ENCODE measurements at places on chromosomes 1 and 21. TPM values are rescaled to one million over a fixed set of nuclear protein-coding genes. Genes with fewer than 3 reads are reported as not detected.
A peak's percentile ranks its signal among the peaks of the same experiment; 100 is the strongest.

Gene LIN9
- total RNA-seq: 34.4 TPM

Gene TFF2
- total RNA-seq: not detected

Gene MARK1
- 12.1 TPM for total RNA-seq

Gene LRRC53
- total RNA-seq: not detected

DNA sequence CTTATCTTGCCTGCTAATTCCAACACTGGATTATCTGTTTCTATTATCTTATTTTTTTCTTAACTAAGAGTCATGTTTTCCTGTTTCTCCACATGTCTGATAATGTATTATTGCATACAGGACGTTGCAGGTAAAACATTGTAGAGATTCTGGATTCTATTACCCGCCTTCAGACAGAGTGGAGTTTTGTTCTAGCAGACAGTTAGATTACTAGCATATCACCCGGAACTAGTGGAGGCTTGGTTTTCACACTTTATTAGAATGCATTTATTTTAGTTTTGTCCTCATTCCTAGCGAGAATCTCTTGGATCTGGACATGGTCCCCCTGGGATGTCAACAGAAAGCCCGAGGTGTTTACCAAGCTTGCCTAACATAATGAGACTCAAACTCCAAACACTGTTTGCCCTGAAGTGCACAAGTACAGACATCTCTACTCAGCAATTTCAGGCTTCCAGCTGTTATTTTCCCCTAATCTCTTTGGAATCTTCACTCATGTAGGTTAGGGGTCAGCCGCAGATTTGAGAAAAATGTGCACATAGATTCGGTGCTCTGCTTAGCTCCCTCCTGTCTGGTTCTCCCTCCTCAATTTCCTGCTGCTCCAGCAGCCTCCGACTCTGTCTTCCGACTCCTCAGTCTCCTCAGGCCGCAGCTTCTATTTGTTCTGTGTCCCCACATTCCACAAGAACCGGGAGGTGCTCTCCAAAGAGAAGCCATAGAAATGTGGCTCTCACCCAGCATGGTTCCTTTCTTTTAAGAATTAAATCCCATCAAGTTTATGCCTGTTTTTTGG is 36.8 kb upstream of the PTPRF start:
- no peaks in the 10 kb centered on the region for H3K27me3 ChIP-seq
- peaks cover 8% of the 10 kb centered on the region for H3K4me1 ChIP-seq
- no peak overlapping the region for H3K27ac ChIP-seq
- no peak overlapping the region for H3K4me3 ChIP-seq

DNA sequence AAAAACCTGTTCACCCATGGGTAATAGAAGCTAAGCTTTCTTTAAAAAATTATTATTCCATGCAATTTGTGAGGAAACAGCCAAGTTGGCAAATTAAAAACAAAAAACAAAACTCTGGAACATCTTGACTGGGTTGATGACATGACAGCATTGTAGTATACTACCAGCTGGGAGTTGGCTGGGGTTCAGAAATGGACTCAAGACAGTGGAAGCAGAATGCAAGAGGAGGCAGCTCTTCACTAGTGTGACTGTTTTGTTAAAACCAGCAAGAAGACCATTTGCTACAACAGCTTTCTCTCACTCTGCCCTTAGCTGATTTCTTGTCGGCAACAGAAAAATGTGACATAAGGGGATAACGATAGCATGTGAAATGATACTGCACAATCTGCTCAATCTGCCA is 1298.9 kb upstream of the ADGRL4 start:
- H3K27me3 ChIP-seq: no peaks in the 10 kb centered on the region
- no peak overlapping the region for H3K27ac ChIP-seq
- H3K4me1 ChIP-seq: peaks cover 2% of the 10 kb centered on the region
- no peaks in the 10 kb centered on the region for H3K36me3 ChIP-seq
- no peak for DNase-seq
- no peak overlapping the region for H3K4me3 ChIP-seq

- H3K4me1 ChIP-seq: no peaks in the 10 kb centered on the region
- H3K36me3 ChIP-seq: peaks cover 26% of the 10 kb centered on the region
- H3K27me3 ChIP-seq: no peaks in the 10 kb centered on the region
- DNase-seq: no peak
Measured at GRCh38 chr1:56696663-56697062, 51.5 kb downstream of the PRKAA2 start.

DNA sequence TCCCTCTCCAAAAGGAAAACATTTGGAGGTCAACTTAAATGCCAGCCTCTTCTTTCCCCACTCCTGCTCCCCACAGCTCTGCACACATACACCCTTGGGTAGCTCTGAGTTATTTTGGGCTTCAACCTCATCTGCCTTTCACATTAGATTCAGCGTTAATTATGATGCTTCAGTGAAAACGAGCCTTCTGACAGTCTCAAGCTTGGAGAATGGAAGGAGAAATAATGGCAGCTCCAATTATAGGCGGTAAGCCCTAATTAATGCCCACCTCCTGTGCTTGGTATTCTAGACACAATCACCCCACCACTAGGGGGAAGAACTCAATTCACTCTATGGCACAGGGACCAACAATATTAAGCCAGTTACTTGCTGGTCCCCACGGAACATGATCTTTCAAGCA is 397.9 kb downstream of the BRINP2 start:
- DNase-seq: peak; percentile 65
- no peak overlapping the region for H3K4me3 ChIP-seq
- peaks cover 10% of the 10 kb centered on the region for H3K4me1 ChIP-seq
- no peaks in the 10 kb centered on the region for H3K27me3 ChIP-seq

GRCh38 chr1:45843474-45843905 is 40.1 kb downstream of the MAST2 start:
- H3K4me1 ChIP-seq: peaks cover 5% of the 10 kb centered on the region
- H3K4me3 ChIP-seq: no peak overlapping the region
- DNase-seq: no peak
- no peak overlapping the region for H3K27ac ChIP-seq
- no peaks in the 10 kb centered on the region for H3K27me3 ChIP-seq
- no peaks in the 10 kb centered on the region for H3K36me3 ChIP-seq
